ENCODE measurements at places on chromosomes 11 and 22. TPM values are rescaled to one million over a fixed set of nuclear protein-coding genes. Genes with fewer than 3 reads are reported as not detected.

Gene UCP2
- 2.4 TPM for total RNA-seq

GRCh38 chr11:128512474-128512996, 74.8 kb downstream of the ETS1 start:
- peaks cover 24% of the 10 kb centered on the region for H3K36me3 ChIP-seq
- H3K4me3 ChIP-seq: no peak overlapping the region
- peaks cover 70% of the 10 kb centered on the region for H3K4me1 ChIP-seq
- DNase-seq: no peak
- H3K27me3 ChIP-seq: no peaks in the 10 kb centered on the region

GRCh38 chr22:34111210-34111824, 191.0 kb upstream of the LARGE1 start:
- H3K27me3 ChIP-seq: no peaks in the 10 kb centered on the region
- H3K4me1 ChIP-seq: no peaks in the 10 kb centered on the region
- peak; percentile 59 for DNase-seq
- no peaks in the 10 kb centered on the region for H3K36me3 ChIP-seq
- no peak overlapping the region for H3K27ac ChIP-seq
- H3K4me3 ChIP-seq: no peak overlapping the region

Gene ALG9
- 42.4 TPM for total RNA-seq

DNA sequence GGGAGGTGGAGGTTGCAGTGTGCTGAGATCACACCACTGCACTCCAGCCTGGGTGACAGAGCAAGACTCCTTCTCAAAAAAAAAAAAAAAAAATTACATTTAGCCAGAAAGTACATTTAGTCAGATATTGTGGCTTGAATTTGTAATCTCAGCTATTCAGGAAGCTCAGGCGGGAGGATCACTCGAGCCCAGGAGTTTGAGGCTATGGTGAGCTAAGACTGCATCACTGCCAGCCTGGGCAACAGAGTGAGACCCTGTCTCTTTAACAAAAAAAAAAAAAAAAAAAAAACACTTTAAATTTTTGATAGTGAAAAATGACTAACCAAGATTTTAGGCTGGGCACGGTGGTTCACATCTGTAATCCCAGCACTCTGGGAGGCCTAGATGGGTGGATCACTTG, 27.3 kb downstream of the MRTFA start:
- H3K4me1 ChIP-seq: peaks cover 24% of the 10 kb centered on the region
- no peak overlapping the region for H3K4me3 ChIP-seq
- H3K36me3 ChIP-seq: no peaks in the 10 kb centered on the region
- no peaks in the 10 kb centered on the region for H3K27me3 ChIP-seq

DNA sequence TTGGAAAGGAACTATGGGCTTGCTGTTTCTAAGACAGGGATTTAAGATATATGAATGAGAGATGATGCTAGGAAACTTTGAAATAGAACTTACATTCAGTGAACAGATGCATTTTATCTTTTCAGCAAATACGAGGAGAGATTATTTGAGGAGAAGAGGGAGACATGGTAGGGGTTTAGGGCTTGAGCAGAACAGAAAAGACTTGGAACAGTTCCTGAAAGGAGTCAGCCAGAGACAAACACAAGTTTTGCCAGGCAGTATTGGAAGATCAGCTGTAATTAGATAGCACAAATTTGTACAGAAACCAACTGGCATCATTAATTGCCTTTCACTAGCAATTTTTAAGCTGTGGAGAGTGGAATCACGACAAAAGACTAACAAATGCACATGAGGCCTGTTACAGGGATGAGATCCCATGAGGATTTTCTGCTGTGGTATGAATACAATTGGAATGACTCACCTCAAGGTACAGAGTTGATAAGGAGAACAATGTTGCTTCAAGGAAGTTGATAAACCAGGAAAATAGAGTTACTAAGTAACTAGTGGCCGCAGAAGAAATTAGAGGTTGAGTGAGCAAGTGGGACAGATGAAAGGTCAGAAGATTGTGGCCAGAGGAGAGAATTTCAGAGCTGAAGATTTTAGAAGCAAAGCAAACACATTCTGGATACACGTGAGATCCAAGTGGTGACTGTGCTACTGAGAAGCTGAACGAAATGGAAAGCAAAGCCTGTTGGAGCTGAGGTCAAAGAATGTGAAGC, 67.9 kb downstream of the CYB5R2 start:
- no peak overlapping the region for H3K27ac ChIP-seq
- H3K4me1 ChIP-seq: peaks cover 30% of the 10 kb centered on the region
- H3K4me3 ChIP-seq: no peak overlapping the region
- H3K36me3 ChIP-seq: no peaks in the 10 kb centered on the region
- peak; percentile 44 for DNase-seq
- H3K27me3 ChIP-seq: no peaks in the 10 kb centered on the region

DNA sequence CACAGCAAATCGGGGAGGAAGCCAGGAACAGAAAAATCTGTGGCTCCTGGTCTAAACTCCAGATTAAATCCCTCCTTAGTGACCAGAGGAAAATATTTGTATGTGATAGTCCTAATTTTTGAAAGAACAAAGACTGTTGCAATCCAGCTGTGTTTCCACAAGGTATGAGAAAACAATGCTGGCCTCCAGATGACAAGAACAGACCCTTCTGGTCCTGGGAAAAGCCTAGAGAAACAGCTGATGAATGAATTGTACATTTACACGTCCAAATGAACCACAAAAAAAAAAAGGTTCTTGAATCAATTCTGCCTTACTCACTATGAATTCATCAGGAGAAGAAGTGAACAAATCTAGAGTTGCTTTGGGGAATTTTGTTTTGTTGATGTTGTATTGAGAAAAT, 63.7 kb downstream of the ETS1 start:
- no peaks in the 10 kb centered on the region for H3K27me3 ChIP-seq
- H3K27ac ChIP-seq: peak overlapping the region; percentile 99
- H3K4me1 ChIP-seq: peaks cover 33% of the 10 kb centered on the region
- 0 out of 2 replicates have a peak, but pooled peaks cover 7% of the 10 kb centered on the region for H3K36me3 ChIP-seq

DNA sequence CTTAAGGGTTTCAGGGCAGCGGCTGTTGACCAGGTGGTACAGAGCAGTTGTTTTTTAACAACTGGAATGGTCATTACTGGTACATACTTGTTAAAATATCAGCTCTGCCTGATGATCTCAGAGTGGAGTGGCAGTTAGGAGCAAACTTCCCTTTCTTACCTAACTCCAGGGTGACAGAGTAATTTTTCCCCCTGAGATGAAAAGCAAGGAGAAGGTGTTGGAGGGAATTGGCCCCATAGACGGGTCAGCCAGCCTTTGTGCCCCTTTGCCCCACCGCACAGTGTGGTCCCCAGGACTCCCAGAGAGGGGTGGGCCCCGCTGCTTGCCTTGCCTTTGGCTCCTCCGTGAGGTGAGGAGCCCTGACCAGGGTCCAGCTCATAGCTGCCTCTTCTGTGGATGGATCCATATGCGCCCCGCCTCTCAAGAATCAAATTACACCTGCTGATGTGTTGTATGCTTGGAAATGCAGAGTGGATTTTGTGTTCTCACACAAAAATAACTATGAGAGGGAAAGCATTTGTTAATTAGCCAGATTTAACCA, 27.0 kb upstream of the SORL1-AS1 start:
- no peaks in the 10 kb centered on the region for H3K36me3 ChIP-seq
- H3K4me1 ChIP-seq: no peaks in the 10 kb centered on the region
- H3K27me3 ChIP-seq: peaks cover 16% of the 10 kb centered on the region

DNA sequence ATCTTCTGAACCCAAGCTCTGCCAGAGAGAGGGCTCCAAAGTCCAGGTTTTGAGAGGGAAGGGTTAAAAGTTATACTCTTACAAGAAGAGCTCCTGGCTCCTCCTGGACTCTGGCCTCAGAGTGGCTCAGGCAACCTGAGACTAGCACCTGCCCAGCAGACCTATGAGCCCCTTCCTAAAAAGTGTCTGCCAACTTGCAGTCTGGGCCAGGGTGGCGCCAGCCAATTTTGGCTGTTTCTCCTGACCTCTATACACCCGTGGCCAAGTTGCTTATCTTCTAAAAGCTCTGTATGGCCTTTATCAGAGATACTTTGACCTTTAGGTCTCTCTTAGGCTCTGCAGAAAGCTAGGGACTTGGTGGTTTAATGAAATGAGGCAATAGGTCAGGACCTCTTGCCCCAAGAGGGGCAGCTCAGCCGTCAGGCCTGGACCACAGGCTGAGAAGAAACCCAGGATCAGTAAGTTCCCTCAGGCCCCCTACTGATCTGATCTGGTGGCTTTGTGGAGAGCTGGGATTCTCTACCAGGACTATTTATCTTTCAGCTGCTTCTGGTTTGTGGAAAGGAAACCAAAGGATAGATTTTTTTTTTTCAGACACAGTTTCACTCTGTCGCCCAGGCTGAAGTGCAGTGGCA, 10.3 kb upstream of the UCP3 start:
- no peaks in the 10 kb centered on the region for H3K36me3 ChIP-seq
- H3K27me3 ChIP-seq: no peaks in the 10 kb centered on the region
- no peak overlapping the region for H3K4me3 ChIP-seq
- H3K4me1 ChIP-seq: peaks cover 28% of the 10 kb centered on the region
- peak overlapping the region; percentile 77 for H3K27ac ChIP-seq
- DNase-seq: peak; percentile 15

DNA sequence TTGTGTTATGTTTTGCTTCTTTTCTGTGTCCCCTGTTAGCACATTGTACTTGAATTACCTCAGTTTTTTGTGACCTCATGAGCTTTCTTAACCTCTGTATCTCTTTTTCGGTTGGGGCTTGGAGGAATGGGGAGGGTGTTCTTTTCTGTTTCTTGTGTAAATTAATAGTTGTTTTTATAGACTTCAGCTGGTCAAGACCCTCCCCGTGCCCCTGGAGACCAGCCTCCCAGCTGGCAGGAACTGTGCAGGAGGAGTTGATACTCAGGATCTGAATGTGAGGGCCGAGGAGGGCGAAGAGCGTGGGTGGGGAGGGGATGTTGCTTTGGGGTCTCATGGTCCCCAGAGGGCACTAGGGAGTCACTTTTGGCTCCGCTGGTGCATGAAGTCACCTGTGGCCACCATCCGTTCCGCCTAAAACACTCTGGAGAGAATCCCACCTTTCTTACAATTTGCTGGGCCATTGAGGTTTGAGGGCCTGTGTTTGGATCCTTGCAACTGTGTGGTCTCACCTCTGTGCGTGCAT, 44.3 kb upstream of the NNMT start:
- DNase-seq: no peak
- H3K4me3 ChIP-seq: no peak overlapping the region
- no peaks in the 10 kb centered on the region for H3K4me1 ChIP-seq
- H3K27me3 ChIP-seq: no peaks in the 10 kb centered on the region
- H3K27ac ChIP-seq: no peak overlapping the region
- no peaks in the 10 kb centered on the region for H3K36me3 ChIP-seq

- H3K27me3 ChIP-seq: no peaks in the 10 kb centered on the region
- DNase-seq: no peak
- peaks cover 23% of the 10 kb centered on the region for H3K4me1 ChIP-seq
- H3K4me3 ChIP-seq: no peak overlapping the region
Measured at GRCh38 chr11:110860461-110860860, 148.2 kb upstream of the ARHGAP20 start.

DNA sequence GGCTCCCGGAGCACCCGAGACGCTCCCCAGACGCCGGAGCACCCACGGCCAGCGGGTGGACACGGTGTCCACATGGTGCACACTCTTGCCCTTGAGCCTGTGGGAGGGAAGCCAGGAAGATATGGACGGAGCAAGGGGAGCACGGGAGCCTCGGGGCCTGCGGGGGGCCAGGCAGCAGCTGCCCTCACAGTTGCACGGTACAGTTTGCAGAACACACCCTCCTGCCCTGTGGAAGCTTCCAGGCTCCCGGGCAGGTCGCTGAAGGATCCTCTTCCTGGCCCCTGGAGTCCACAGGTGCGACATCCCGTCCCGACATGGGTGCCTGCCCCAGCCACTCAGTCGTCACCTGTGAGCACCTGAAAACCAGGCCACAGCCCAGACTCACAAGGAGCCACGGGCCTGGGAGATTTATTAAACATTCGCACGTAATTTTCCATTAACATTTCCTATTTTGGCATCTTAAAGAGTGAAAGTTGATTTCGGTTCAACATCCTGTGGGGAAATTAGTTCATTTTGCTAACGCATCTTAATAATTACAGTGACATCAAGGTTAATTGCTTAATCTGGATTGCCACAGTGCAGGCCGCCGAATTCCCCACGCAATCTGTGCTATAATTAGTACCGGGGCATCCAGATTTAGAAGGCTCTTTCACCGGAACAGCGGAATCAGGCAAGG, 253.3 kb downstream of the BRD1 start:
- no peaks in the 10 kb centered on the region for H3K36me3 ChIP-seq
- no peak overlapping the region for H3K27ac ChIP-seq
- no peaks in the 10 kb centered on the region for H3K4me1 ChIP-seq
- DNase-seq: no peak
- H3K4me3 ChIP-seq: no peak overlapping the region

Gene SEPTIN3
- total RNA-seq: not detected

Gene SCN2B
- total RNA-seq: not detected

- H3K4me1 ChIP-seq: peaks cover 68% of the 10 kb centered on the region
- no peak overlapping the region for H3K27ac ChIP-seq
- peak; percentile 53 for DNase-seq
- no peak overlapping the region for H3K4me3 ChIP-seq
- H3K36me3 ChIP-seq: no peaks in the 10 kb centered on the region
Measured at GRCh38 chr11:33449798-33450197, 192.6 kb downstream of the HIPK3 start.

GRCh38 chr11:117715801-117716200, 81.2 kb downstream of the DSCAML1 start:
- H3K4me3 ChIP-seq: no peak overlapping the region
- H3K27me3 ChIP-seq: peaks cover 34% of the 10 kb centered on the region
- H3K27ac ChIP-seq: no peak overlapping the region
- H3K4me1 ChIP-seq: no peaks in the 10 kb centered on the region

DNA sequence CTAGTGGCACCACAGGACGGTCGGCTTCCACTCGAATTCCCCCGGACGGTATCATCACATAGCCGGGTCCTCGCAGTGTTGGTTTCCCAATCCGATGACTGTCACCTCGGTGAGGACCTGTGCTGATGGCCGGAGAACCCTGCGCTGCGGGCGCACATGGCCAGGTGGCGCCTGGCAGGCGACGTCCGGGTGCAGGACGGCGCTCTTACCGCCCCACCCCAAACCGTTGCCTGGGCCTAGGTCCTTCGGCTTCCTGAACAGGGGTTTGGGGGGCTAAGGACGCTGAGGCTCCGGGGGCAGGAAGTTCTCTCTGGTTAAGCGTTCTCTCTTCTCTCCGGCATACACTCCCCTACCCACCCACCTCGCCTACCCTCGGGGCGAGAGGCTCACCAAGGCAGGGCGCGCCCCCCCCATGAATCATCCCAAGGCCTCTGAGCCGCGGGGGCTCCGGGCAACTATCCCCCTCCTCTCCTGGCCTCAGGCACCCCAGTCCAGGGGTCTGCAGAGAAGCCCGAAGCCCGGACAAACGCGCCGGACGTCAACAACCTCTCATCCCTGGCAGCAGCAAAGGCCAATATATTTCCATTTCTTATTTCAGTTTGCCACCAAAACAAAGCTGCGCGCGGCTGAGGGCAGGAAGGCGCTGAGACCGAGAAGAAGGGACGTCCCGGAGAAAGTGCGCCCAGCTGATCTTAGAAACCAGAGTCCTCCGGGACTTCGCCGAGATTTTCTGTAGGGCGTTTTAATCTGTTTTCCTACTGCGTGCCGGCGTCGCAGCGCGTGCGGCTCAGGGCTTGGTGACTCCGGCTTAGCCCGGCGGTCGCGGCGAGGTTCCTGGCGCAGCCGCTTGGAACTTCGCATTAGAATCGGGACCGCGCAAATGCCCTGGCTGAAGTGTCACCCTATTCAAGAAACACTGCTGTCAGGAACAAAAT, 5.6 kb downstream of the ALX4 start:
- peak overlapping the region; percentile 46 for H3K4me3 ChIP-seq
- H3K4me1 ChIP-seq: no peaks in the 10 kb centered on the region
- H3K27ac ChIP-seq: no peak overlapping the region

- H3K4me1 ChIP-seq: no peaks in the 10 kb centered on the region
- DNase-seq: no peak
- H3K36me3 ChIP-seq: no peaks in the 10 kb centered on the region
- no peaks in the 10 kb centered on the region for H3K27me3 ChIP-seq
- no peak overlapping the region for H3K4me3 ChIP-seq
Measured at GRCh38 chr22:16956290-16956689, 51.7 kb downstream of the GAB4 start.

GRCh38 chr11:43035086-43035485, 276.7 kb upstream of the API5 start:
- DNase-seq: no peak
- H3K4me3 ChIP-seq: no peak overlapping the region
- H3K27ac ChIP-seq: no peak overlapping the region
- no peaks in the 10 kb centered on the region for H3K36me3 ChIP-seq
